ENCODE measurements at places on chromosomes 1 and 21.
A peak's percentile ranks its signal among the peaks of the same experiment; 100 is the strongest.

GRCh38 chr1:10888791-10889649, 92.6 kb upstream of the CASZ1 start:
- no peak for DNase-seq

GRCh38 chr1:110188035-110188618, 22.0 kb upstream of the KCNC4 start:
- no peak for DNase-seq

DNA sequence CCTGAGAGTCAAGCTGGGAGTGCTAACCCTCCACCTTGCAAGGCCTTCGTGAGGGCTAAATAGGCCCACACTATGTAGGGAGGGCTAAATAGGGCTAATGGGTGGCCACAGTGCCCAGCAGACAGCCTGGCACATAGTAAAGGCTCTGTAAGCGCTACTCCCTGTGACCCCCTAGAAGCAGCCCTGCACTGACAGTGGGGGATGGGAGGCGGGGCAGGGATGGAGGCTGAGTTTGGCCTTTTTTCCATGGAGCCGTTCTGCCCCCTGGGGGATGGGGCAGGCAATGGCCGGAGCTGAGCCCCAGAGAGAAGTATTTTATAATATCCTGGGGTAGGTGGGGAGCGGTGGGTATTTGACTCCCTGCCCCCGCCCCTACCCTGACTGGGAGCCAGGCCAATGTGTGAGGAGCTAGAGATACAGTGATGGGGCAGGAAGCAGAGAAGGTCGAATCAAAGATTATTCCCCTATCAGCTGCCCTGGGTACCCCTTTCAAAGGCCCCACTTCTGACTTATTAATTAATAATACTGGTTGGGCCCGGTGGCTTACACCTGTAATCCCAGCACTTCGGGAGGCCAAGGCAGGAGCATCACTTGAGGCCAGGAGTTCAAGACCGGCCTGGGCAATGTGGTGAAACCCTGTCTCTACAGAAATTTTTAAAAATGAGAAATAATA, 42.3 kb downstream of the LACTBL1 start:
- DNase-seq: no peak

DNA sequence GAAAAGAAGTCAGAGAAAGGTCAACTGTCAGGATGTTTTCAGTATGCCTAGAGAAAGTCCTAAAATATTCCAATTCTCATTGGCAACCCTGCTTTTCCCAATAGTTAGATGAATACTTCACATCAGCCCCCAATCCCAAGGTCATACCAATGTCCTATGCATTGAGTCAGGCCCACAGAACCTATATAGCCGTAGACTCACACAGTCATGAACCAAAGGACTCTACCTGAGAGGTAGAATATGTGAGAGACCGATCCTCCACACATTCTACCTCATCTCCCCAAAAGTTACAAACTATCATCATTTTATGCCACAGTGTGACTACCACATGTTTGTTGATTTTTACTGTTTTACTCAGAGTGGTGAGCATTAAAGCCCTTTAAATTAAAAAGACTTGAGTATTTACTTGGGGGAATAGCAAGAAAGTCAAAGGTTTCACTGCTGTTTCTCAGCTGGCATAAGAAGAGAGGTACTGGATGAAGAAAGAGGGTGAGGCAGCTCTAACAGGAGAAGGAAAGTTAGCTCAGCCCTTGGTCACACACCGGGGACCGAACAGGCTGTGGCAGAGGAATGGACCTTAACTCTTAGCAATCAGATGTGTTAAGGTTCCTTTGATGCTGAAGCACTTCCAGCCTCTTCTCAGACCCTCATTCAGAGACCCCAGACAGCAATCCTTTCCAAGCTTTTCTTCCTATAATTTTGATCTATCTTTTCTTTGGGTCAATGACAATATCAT, 937 bp downstream of the CD48 start:
- DNase-seq: no peak

- DNase-seq: no peak
Measured at GRCh38 chr1:248926401-248927182, 20.6 kb downstream of the PGBD2 start.

GRCh38 chr1:67748630-67749029, 63.6 kb downstream of the GADD45A start:
- DNase-seq: no peak

DNA sequence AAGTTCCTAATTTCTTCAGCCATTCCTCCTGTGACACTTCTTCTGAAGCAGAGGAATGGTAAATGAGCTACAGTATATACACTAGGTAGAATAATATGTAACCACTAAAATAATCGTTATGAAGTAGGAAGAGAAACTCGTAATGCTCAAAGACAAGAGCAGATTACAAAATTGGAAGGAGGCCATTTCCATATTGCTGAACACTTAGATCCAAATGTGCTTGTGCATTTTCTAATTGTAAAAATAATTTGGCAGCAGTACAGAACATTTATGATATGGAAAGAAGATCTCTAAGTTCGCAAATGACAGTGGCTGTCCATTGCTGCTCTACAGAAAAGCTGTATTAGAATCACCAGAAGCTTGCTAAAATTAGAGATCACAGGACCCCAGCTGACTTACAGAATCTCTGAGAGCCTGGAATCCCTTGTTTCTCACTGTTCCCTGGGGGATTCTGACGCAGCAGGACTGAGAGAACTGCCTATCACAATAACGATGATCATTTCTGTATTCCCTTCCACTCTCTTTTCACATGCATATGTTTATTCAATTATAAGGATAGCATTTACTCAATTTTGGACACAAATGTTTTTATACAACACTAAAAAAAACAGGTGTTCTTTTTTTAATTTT, 242.1 kb downstream of the OMA1 start:
- DNase-seq: no peak

DNA sequence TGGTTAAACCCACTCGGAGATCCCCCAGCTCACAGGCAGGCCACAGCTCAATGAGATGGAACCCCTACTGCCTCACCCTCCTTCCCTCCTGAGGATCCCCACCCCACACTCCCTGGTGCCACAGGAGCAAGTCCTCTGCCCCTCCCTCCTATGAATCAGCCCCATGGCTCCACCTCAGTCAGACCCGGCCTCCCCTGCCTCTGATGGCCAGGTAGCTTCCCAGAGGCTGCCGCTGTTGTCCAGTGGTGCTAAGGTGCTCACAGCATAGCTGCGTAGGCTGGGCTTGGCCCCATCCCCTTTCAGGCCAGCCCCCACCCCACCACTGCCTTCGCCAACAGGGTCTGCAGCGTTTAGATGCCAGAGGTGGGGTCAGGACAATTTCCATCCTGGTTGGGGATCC, 98.5 kb upstream of the IGSF21 start:
- DNase-seq: no peak

GRCh38 chr21:37398697-37399096, 32.1 kb downstream of the DYRK1A start:
- no peak for DNase-seq

- no peak for DNase-seq
Measured at GRCh38 chr1:205141236-205142101, 19.7 kb upstream of the RBBP5 start.

GRCh38 chr1:155079210-155079486, 511 bp downstream of the EFNA3 start:
- DNase-seq: no peak

DNA sequence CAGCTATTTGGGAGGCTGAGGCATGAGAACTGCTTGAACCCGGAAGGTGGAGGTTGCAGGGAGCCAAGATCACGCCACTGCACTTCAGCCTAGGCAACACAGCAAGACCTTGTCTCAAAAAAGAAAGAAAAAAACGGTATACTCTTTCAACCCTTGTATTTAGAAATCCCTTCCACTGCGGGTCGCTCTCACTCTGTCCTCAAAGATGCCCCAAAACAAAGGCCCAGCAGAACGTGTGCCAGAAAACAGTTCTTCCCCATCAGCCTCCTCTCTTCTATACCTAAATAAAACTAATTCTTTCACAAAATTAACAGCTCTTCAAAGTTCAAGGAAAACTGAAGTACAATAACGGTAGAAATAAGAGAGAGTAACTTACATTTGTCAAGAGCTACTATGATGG, 13.2 kb downstream of the SETD4 start:
- DNase-seq: no peak

GRCh38 chr1:67741121-67741520, 56.1 kb downstream of the GADD45A start:
- no peak for DNase-seq

GRCh38 chr1:117605164-117605773, 579 bp upstream of the TENT5C start:
- peak; percentile 91 for DNase-seq

All from vagina (tissue), 2 donors.